ENCODE measurements at places on chromosomes 2 and 18.

- peak; percentile 100 for DNase-seq
Measured at GRCh38 chr2:86035883-86036668, 69.6 kb downstream of the POLR1A start.

GRCh38 chr2:237407700-237408099 lies 6.3 kb downstream of the COL6A3 start:
- DNase-seq: no peak

- no peak for DNase-seq
Measured at GRCh38 chr18:4405965-4406364, 49.1 kb downstream of the DLGAP1 start.

DNA sequence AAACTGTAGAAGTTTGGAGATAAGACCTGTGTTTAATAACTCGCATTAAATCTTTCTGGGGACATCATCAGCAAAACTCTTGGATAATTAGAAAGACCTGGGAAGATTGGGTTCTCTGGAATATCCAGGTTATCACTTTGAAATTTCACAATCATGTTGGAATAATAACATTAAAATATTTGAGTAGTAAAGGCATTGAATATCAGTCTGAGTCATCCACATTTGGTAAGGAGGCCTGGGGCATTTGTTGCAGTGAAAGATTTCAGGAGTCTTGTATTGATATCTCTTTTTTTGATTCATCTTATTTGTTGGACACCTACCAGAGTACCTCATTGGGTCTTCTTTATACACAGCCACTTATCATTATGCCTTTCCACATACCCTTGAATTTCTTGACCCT lies 95.9 kb downstream of the EPB41L5 start:
- no peak for DNase-seq

DNA sequence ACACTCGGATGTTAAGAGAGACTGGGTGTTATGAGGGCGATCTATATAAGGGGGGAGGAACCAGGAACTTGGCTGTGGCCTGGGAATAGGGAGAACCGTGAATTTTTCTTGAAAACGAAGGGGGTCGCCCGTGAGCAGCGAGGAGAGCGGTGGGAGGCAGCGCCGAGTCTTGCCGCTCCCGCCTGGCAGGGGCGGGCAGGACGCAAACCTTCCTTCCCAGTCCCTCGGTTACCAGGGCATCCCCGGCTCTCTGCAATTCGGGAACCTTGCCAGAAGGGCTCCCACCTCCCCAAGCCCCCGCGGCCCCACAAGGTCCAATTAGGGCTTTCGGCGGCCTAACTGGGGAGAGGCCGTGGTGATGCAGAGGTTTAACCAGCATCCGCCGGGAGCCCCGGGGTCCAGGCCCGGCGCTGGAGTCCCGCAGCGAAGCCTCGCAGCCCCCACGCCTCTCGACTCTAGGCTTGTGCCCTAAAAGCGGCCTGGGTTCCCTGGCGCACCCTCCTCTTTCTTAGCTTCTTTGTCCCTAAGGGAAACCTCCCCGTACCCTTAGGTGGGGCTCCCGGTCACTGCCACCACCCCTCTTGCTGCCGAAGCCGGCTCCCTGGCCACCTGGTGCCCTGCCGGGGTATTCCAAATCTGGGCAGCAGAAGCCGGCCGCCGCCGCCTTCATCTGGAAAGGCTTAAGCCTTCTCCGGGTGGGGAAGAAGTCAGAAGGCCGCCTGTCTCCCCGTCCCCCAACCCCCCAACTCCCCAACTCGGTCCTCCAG lies 680 bp upstream of the FHOD3 start:
- DNase-seq: peak; percentile 86
